Lower lobe of right lung (tissue), 2 donors: ENCODE measurements at places on chromosomes 11 and 22. TPM values are rescaled to one million over a fixed set of nuclear protein-coding genes. Genes with fewer than 3 reads are reported as not detected.

TRIM22 gene
- total RNA-seq: 224 TPM

GRCh38 chr11:102950622-102951081 is 4.9 kb downstream of the MMP13 start:
- no peaks in the 10 kb centered on the region for H3K27me3 ChIP-seq
- DNase-seq: no peak
- no peak overlapping the region for H3K27ac ChIP-seq
- H3K4me3 ChIP-seq: no peak overlapping the region
- H3K36me3 ChIP-seq: no peaks in the 10 kb centered on the region
- H3K4me1 ChIP-seq: peaks cover 5% of the 10 kb centered on the region

DNA sequence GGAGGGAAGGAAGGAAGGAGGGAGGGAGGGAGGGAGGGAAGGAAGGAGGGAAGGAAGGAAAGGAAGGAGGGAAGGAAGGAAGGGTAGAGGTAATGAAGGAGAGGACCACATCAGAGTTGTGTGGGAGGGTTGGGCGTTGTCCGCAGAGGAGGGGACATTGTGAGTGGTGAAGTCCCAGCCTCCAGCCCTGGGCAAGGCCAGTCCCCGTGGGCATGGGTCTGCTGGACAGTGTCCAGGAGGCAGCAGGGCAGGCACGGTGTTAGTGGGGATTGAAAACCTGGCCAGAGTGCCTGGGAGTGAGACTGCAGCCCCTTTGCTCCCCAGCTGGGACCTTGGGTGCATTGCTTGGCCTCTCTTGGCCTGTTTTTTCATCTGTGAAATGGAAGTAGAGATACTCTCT is 1462.3 kb downstream of the BRD1 start:
- no peaks in the 10 kb centered on the region for H3K27me3 ChIP-seq
- no peak overlapping the region for H3K27ac ChIP-seq
- no peak overlapping the region for H3K4me3 ChIP-seq
- DNase-seq: no peak
- peaks cover 11% of the 10 kb centered on the region for H3K4me1 ChIP-seq

IGSF9B gene
- total RNA-seq: 5.5 TPM

TSSC4 gene
- 38.8 TPM for total RNA-seq

- no peak overlapping the region for H3K4me3 ChIP-seq
- no peak overlapping the region for H3K27ac ChIP-seq
- H3K4me1 ChIP-seq: peaks cover 10% of the 10 kb centered on the region
- no peak for DNase-seq
- no peaks in the 10 kb centered on the region for H3K27me3 ChIP-seq
These were observed 19.9 kb upstream of the ME3 start for GRCh38 chr11:86692317-86692716.

GRCh38 chr11:63478896-63479295 is 12.1 kb downstream of the PLAAT5 start:
- no peak overlapping the region for H3K4me3 ChIP-seq
- H3K27me3 ChIP-seq: no peaks in the 10 kb centered on the region
- no peak overlapping the region for H3K27ac ChIP-seq
- DNase-seq: no peak
- H3K4me1 ChIP-seq: no peaks in the 10 kb centered on the region
- no peaks in the 10 kb centered on the region for H3K36me3 ChIP-seq

AMBRA1 gene
- total RNA-seq: 39.9 TPM

GRCh38 chr22:27726686-27727449 is 74.7 kb downstream of the MN1 start:
- peak overlapping the region; percentile 77 for H3K27ac ChIP-seq
- DNase-seq: peak; percentile 54
- peaks cover 20% of the 10 kb centered on the region for H3K4me1 ChIP-seq
- H3K4me3 ChIP-seq: no peak overlapping the region
- no peaks in the 10 kb centered on the region for H3K36me3 ChIP-seq

GRCh38 chr11:24163146-24163545 is 333.7 kb upstream of the LUZP2 start:
- no peak overlapping the region for H3K4me3 ChIP-seq
- no peaks in the 10 kb centered on the region for H3K36me3 ChIP-seq
- H3K27ac ChIP-seq: no peak overlapping the region
- no peaks in the 10 kb centered on the region for H3K4me1 ChIP-seq
- no peaks in the 10 kb centered on the region for H3K27me3 ChIP-seq

DNA sequence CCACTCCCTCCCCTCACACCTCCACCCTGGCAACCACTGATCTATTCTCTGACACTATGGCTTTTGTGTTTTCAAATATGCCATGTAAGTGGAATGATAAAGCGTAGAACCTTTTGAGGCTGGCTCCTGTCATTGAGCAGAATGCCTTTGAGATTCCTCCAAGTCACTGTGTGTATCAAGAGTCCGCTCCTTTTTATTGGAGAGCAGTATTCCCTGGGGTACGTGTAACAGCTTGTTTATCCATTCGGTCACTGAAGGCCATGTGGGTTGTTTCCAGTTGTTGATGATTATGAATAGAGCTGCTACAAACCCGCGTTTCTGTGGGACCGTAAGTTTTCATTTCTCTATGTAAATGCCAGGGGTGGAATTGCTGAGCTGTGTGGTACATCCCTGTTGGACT is 10.3 kb downstream of the TP53I11 start:
- H3K36me3 ChIP-seq: peaks cover 26% of the 10 kb centered on the region
- DNase-seq: no peak
- H3K27me3 ChIP-seq: no peaks in the 10 kb centered on the region
- H3K27ac ChIP-seq: no peak overlapping the region

DNA sequence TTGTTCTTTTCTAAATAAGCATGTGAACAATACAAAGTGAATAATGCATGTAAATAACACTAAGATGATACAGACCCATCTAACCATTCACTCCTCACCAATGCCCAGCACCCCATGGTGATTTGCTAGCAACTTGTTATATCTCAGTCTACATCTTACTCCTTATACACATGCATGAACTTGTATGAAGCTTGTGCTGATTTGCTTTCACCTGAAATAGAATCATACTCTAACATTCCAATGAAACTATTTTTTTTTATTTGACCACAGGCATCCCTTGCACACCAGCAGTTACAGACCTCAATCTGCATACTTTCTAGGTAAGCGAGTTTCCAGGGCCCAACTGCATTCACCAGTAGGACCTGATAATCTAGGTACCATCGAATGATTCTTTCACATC is 873.6 kb downstream of the OPCML start:
- H3K27me3 ChIP-seq: no peaks in the 10 kb centered on the region
- no peak overlapping the region for H3K4me3 ChIP-seq
- no peaks in the 10 kb centered on the region for H3K4me1 ChIP-seq
- H3K36me3 ChIP-seq: no peaks in the 10 kb centered on the region
- DNase-seq: no peak

DNA sequence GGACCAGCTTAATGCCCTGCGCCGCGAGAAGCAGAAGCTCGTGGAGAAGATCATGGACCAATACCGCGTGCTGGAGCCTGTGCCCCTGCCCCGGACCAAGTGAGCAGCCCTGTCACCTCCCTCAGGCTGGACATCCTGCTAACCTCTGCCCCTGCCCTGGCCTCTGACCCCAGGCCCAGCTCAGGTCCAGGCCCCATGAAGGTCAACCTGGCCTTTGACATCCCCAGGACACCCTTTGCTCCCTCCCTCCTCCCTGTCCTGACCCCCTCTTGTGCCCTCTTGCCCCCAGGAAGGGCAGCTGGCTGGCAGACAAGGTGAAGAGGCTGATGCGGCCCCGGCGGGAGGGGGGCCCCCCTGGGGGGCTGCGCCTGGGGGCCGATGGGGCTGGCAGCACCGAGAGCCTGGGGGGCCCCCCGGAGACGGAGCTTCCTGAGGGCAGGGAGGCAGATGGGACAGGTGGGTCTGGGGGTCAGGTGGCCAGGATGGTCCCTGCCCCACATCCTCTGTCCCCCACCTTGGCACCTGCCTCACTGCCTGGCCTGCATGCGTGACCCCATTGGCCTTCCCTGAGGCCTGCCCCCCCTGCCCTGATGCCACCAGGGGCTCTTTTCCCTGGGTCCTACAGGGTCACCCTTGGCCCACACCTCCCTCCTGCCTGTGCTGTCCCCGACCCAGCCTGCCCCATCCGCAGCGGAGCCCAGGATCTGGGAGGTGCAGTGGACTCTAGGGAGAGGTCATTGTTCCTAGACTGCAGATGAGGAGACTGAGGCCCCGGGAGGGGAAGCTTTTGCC is 5.1 kb upstream of the RPS6KA4 start:
- no peaks in the 10 kb centered on the region for H3K27me3 ChIP-seq
- no peak overlapping the region for H3K27ac ChIP-seq
- no peak overlapping the region for H3K4me3 ChIP-seq
- peaks cover 25% of the 10 kb centered on the region for H3K4me1 ChIP-seq
- no peak for DNase-seq

DNA sequence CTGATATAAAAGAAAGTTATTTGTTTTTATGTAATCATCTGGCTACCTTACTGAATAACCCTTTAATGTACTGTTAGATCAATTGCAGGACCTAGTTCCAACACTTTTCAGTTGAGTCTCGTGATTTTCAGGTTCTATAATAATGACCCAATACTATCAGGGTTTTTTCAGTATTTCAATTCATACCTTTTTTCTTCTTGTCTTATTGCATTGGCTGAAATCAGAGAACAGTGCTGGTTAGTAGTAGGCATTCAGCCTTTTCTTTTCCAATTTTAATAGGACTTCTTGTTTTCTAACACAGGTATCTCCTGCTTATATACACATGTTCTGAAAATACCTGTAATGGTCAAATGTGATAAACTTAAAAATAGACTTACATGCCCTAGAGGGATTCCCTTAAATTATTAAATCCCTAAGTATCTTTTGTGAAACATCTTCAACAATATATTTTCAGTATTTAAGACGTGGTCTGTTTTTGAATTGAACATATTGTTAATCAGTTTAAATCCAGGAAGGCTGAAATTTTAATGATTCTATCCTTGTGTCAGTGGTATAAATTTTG is 13.6 kb downstream of the ZC3H12C start:
- no peak for DNase-seq
- no peak overlapping the region for H3K27ac ChIP-seq
- H3K27me3 ChIP-seq: no peaks in the 10 kb centered on the region
- H3K4me3 ChIP-seq: no peak overlapping the region
- no peaks in the 10 kb centered on the region for H3K36me3 ChIP-seq
